MV-4-11 (cell line): ENCODE measurements at places on chromosomes 1 and 21.

DNA sequence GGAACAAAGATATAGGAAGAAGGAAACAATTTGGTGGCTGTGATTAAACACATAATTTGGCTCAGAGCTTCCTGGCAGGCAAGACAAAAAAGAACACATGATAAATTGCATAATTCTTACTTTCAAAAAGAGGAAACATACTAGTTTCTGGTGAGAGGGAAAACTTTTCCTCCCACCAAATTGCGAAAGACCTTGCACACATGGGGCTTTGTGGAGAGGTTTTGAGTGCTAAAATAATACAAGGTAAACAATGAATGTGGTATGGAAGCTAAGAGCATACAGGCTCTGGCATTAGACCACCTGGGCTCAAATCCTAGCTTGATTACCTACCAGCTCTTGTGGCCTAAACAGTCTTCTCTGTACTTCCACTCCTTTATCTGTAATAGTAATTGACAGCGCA is 140.2 kb upstream of the HOOK1 start:
- peak; percentile 99 for DNase-seq

DNA sequence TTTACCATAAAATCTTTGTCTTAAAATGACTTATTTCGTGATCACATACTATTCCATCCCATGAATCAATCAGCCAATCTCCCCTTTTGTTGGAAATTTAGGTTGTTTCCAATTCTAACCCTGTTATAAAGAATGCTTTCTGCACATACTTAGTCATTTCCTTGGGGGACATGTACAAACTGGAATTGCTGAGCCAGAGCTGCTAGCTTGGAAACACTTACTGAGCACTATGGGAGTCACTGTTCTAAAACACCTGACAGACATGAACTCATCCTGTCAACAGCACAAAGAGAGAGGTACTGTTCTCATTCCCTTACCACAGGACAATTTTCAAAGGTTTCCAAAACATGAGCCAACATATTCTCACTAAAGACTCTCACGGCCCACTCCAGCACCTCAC is 32.1 kb downstream of the AK2 start:
- no peak for DNase-seq

GRCh38 chr21:42414928-42415769 is 11.4 kb downstream of the UBASH3A start:
- peak; percentile 38 for DNase-seq

- DNase-seq = no peak
Measured at GRCh38 chr1:159079525-159079924, 3.0 kb upstream of the AIM2 start.

DNA sequence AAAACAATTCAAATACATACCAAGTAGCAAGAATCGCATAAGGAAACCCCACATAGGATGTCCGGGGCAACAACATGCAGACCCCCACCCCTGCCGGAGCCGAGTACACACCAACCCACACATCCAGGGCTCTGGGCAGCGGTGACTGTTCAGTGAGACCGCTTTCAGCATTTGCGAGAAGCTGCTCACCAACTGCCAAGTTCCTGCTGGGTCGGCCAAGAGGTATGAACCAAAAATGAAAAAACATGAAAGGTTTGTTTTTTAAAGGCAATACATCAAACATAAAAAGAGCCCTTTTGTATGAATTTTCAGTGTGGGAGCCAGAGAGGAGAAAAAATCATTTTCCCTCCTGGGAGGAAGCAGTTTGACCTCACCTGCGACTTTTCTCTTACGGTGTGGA is 92.3 kb downstream of the SIM2 start:
- DNase-seq = no peak

DNA sequence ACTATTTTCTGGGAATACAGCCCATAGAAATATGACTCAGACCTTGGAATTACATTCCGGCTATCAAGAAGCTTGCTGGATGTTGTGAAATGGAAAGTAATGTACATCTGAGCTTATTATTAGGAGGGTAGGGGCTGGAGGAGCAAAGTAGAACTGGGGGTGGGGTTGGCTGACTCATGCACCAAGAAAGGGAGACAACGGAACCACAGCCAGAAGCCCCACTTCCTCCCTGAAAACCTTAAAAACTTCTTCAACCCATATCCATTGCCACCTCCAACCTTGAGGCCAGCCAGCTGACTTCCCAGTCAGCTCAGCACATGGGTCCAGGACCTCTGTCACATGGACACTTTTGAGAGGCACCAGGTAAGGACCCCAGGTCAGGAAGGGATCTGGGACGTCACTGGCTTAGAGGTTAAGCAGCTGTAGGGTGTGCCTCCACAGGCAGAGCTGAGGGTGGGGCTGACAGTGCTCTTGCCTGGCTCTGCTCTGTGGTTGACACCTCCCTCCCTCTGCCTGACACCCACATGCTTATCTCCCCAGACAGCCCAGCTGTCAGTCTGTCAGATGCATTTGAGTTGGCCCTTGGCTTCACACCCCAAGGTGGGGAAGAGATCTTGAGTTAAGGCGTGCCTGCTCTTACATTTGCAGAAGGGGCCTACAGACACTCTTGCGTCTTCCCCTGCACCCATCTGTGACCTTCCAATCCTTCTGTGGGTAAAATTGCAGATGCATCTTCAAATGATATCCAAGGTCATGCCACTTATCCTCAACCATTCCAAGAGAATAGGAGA is 5.7 kb upstream of the ZNF683 start:
- DNase-seq = peak; percentile 93

DNA sequence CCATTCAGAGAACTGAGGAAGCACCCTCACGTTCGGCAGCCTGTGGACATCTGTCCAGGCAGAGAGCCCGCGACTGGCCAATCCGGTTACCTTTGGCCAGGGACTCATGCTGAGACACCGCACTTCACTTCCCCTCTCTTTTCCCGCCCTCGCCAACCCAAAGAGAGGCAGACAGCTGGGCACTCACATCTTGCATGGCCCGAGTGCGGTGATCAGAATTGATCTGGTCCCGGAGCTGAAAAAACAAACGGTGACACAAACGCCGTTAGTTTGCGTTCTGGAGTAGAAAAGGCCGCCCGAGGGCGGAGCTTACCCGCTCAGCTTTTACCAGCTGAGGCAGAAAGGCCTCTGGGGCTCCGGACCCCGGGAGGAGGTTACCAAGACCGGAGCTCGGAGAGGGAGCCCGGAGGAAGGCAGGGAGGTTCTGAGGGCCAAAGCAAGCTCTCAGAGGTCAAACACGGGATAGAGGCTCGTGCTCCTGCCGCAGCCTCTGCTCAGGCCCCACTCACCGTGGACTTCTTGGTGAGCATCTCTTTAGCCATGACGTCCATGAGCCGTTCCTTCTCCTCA is 376 bp downstream of the SF3A3 start:
- peak; percentile 37 for DNase-seq

- DNase-seq = no peak
Measured at GRCh38 chr1:81129776-81130175, 671.0 kb upstream of the ADGRL2 start.

DNA sequence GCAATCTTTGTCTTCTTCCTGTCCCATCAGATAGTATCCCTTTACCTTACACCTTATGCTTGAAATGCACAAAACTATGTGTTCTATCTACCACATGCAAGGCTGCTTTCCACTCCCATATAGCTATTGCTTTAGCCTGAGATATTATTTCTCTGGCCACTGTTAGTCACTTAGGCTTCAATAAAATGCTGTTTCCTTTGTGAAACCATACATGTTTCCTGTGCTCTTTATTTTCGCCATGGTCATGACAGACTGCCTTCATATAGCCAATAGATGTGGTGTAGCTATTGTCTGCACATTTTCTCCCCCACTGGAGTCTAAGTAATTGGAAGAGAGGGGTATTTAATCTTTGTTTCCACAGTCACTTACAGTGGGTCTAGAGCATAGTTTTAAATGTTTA is 108.4 kb downstream of the GREM2 start:
- no peak for DNase-seq

GRCh38 chr1:114522264-114522575 is 11.2 kb upstream of the TRIM33 start:
- no peak for DNase-seq

DNA sequence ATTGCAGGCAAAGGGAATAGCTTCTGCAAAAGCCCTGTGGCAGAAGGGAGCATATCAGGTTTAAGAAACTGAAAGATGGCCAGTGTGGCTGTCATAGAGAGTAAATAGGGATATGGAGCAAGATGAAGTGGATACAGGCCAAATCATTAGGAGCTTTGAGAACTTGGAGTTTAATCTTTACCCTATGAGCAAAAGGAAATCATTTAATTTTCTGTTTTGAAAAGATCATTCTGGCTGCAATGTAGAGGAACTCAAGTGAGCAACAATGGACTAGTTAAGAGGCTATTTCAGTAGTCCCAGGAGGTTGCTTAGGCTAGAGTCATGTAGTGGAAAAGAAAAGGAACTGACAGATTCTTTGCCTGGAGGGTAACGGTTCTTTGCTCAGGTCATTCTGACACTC is 47.2 kb downstream of the RAP1A start:
- no peak for DNase-seq

GRCh38 chr21:39078322-39079065 is 104.8 kb downstream of the PSMG1 start:
- DNase-seq = no peak
